Aorta (tissue), 5 donors: ENCODE measurements at places on chromosomes 7 and 10. TPM values are rescaled to one million over a fixed set of nuclear protein-coding genes. Genes with fewer than 3 reads are reported as not detected.

GOLGA7B gene
- total RNA-seq: 0.45 TPM

DKK1 gene
- 0.96 TPM for total RNA-seq

DNA2 gene
- 5.9 TPM for total RNA-seq

MSMB gene
- not detected for total RNA-seq

TSPAN13 gene
- 20.9 TPM for total RNA-seq

DYDC2 gene
- total RNA-seq: not detected

CCDC3 gene
- 119 TPM for total RNA-seq
